Mucosa of descending colon (tissue), 3 donors: ENCODE measurements at places on chromosomes 5 and 9.

GRCh38 chr5:88256037-88256436, 12.6 kb downstream of the TMEM161B start:
- DNase-seq, result no peak

- DNase-seq, result no peak
Measured at GRCh38 chr5:17182494-17182893, 34.9 kb upstream of the BASP1 start.

DNA sequence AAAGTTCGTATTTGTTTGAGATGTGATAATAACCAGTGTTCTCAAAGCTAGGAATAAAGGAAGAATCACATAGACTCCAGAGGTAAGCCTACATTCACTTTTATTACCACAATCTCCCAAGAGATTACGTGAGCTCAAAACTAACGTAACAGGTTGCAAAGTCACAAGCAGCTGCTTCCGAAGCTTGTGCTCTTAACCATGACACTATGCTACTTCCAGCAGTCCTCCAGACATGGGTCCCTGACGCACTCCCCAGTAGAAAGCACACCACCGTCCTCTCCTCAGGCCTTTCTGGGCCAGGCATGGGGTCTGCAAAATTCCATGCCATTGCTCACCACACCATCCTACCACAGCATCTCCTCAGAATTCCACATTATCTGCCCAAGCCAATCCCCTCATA, 84.6 kb downstream of the PAX5 start:
- no peak for DNase-seq

DNA sequence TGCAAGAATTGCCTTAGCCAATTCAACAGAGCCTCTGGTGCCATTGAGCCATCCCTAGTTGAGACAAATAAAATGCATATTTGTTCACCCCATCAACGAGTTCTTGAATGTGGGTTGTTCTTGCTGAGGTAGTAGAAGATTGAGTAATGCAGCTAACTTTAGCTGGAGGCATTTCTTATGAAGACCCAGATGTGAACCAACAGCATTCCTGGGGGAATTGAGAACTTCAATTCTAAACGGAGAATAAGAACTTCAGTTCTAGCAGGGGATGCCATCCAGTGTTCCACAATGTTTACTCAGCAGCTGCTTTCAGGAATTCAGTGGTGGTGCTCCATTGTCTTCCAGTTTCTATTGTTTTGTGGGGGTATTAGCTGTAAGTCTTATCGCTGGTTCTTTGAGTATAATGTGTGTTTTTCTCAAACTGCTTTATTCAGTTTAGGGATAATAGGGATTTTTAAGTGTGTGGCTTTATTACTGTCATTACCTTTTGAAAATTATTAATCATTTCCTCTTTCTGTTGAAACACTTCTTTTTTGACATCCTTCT, 1968.2 kb upstream of the NUDT12 start:
- DNase-seq, result no peak

- no peak for DNase-seq
Measured at GRCh38 chr5:121706686-121707085, 145.0 kb upstream of the FTMT start.

GRCh38 chr5:168837852-168838251, 258.7 kb upstream of the PANK3 start:
- no peak for DNase-seq

DNA sequence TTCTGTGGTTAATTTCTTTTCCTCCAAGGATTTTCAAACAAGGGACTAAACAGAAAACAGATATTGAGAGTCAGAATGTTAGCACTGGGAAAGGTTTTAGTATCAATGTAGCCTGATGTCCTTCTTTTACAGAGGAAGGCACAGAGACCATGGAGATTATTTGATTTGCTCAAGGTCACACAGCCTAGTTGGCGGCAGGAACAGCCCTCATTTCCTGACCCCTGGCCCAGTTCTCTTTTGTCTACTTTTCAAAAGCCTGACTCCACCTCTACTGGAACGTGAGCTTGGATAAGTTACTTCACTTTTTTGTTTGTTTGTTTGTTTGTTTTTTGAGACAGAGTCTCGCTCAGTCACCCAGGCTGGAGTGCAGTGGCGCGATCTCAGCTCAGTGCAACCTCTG, 6.6 kb upstream of the NRG2 start:
- DNase-seq, result no peak

- no peak for DNase-seq
Measured at GRCh38 chr5:127555826-127556225, 38.4 kb downstream of the PRRC1 start.

GRCh38 chr5:81718300-81718699, 32.6 kb downstream of the SSBP2 start:
- DNase-seq, result no peak

DNA sequence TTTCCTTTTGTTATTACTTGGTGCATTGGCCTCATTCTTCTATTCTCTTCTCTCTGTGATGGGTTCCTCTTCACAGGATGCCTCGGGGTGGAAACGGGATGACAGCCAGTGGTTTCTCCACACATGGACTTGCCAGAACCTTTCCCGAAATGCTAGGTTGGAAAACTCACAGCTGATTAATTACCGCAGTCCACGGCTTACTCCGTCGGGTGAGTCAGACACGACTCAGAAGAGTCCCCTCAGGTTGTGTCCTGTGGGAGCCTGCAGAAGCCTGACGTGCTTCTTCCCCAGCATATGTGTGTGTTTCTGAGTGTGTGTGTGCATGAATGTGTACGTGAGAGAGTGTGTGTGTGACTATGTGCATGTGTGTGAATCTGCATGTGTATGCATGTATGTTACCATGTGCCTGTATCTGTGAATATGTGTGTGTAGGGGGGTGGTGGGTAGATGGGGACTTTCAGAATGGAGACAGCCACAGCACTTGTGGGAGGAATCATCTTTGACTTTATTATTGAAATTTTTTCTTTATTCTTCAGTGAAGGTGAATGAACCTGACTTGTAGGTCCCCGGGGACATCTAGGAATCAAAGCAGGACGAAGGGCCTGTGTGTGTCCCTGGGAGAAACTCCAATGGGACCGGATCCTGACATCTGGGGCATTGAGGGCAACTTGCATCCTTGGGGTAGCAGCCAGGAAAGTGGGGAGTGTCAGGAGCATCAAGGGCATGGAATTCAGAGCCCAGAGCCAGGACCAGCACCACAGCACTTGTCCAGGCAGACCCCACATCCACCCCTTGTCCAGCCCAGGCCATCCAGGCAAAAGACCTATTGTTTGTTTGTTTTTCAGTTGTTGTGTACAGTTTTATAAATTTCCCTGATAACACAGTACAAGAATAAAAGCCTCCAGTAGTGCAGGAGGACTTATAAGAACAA, 21.9 kb upstream of the MED10 start:
- DNase-seq, result no peak

GRCh38 chr5:64180661-64181343, 15.2 kb downstream of the RNF180 start:
- DNase-seq, result no peak

DNA sequence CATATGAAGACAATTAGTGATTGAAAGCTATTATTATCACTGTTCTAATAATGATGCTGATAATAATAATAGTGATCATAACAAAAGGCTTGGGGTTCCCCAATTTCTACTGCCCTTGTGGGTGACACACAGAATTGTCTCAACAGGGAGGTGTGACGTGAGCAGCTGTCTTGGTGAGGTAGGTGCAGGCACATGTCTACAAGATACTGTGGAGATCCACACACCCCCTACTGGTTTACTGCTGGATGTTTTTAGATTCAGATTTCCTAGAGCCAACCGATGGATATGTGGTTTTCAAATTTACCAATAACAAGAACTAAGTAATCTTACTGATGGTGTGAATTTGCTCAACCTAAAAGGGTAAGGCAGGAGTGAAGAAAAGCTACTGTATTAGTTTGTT, 139.0 kb downstream of the TARS1 start:
- no peak for DNase-seq

DNA sequence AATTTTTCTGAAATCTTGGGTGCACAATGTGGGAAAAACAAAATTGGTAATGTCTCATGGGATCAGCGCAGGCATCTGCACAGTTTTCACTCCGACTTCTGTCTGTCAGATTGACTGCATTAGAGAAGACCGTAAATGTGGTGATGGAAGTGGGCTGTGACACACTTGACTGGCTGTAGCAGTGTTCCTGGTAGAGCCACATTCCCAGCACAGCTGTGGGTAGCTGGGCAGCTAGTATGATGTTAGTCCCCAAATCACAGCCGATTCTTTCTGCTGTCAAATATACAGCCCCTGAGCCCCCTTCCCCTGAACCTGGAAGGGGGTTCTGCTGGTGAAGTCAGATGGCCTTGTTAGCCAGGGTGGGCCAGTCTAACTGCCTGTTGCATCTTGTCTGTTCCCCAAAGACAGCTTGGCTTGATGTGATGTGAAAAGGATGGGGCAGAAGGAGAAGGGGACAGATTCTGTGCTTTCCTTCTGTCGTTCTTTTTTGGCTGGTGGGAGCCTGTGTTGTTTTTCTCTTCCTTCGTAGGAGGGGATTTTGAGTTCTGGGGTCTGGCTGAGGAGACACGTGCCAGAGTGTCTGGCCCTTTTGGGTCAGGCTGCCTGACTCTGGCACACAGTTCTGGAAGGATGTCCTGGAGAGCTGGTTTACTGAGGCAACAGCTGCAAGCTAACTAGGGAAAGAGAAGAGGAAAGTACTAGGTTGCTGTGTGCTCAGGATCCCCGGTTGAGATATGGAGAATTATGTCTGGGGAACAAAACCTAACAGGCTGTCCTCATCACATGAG, 66.4 kb upstream of the SPRY4 start:
- DNase-seq, result no peak

DNA sequence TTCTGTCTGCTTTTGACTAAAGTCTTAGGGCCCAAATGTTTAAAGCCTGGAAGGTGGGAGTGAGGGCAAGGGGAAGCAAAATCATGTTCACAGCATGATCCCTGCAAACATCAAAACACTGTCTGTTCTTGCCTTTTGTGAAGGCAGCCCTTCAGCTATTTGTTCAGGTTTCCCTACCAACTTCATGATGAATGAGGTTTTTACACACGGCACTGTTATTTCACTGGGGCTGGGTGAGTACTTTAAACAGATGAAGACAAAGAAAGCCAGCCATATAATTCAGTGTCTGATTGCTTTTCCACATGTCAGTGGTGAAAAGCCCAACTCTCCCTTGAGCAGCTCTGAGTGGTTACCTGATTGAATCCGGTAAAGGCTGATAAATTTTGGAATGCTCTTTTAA, 224.7 kb upstream of the GRAMD2B start:
- no peak for DNase-seq

GRCh38 chr9:76465442-76466298, 6.7 kb downstream of the GCNT1 start:
- DNase-seq, result no peak

- no peak for DNase-seq
Measured at GRCh38 chr9:20558566-20559016, 63.7 kb downstream of the MLLT3 start.

- DNase-seq, result no peak
Measured at GRCh38 chr5:160649304-160649703, 202.7 kb downstream of the ATP10B start.

- DNase-seq, result no peak
Measured at GRCh38 chr5:61897251-61897650, 408.8 kb upstream of the KIF2A start.

- DNase-seq, result no peak
Measured at GRCh38 chr5:2626572-2626971, 124.9 kb downstream of the IRX2 start.

DNA sequence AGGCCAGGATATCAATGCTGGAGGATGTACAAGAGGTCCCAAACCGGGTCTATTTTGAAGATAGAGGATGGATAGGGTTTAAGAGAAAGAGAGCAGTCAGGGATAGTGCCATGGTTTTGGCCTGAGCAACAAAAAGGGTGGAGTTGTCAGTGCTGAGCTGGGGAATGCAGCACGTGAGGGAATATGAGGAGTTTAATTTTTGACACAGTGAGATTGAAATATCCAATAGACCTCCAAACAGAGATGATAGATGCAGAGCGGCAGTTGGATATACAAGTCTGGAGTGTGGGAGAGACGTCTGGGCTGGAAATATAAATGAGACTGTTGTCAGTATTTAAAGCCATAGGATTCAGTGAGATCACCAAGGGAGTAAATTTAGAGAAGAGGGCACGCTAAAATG, 136.7 kb upstream of the EFNA5 start:
- no peak for DNase-seq

GRCh38 chr5:76371960-76372322, 31.1 kb upstream of the IQGAP2 start:
- no peak for DNase-seq

DNA sequence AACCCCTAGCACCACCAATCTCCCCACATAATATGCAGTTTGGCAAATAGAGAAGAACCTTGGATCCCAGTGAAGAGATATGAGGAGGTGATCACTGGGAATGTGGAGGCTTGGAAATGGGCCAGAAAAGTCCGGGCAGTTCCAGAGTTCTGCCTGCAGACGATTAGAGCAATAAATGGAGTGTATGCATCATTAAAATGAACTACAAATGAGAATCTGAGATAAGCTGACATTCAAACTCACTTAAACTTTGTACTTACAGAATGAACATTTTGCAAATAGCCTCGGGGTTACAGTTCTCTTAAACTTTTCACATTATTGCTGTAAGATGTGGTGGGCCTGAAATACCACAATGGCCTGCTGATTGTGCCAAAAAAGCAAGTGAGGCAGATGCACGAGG, 23.0 kb upstream of the LHFPL2 start:
- peak; percentile 71 for DNase-seq

- no peak for DNase-seq
Measured at GRCh38 chr9:33348998-33349397, 53.4 kb downstream of the AQP7 start.

DNA sequence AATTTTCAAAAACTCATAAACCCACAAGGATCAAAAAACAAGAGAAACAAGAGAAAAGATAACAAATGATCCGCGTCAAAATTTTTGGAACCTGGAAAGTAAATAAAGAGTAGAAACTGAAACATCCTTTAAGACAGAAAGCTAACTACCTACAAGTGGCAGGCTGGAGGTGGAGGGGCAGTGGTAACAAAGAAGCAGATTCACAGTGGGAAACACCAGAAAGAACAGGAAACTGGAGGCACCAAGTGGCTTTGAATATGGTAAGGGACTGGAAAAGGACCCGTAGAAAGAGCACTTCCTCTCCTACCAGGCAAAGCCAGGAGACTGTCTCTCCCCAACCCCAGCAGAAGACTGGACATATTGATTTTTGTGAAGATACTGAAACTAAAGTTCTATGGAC, 100.6 kb upstream of the TARS1 start:
- DNase-seq, result no peak

- no peak for DNase-seq
Measured at GRCh38 chr9:12781226-12781733, 6.5 kb downstream of the LURAP1L start.

DNA sequence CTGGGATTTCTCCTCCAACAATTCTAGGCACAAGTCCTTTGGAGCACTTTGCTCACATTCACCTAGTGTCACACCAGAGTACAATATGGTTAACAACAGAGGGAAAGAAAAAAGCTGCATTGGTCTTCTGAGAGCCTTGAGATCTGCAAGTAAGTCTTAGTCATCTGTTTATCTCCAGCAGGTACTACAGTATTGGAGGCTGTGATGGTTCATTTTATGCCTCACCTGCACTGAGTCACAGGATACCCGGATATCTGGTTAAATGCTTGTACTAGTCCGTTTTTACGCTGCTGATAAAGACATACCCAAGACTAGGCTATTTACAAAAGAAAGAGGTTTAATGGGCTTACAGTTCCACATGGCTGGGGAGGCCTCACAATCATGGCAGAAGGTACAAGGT, 525.0 kb downstream of the NR2F1-AS1 start:
- DNase-seq, result no peak
